Tibial artery (tissue), 4 donors: ENCODE measurements at places on chromosomes 2 and 18.

GRCh38 chr2:625415-626333 lies 51.5 kb downstream of the TMEM18 start:
- DNase-seq: no peak

GRCh38 chr2:20123871-20124594 lies 72.6 kb upstream of the LAPTM4A start:
- DNase-seq: no peak

- no peak for DNase-seq
These were observed 53.5 kb upstream of the ID2 start for GRCh38 chr2:8628179-8628865.

GRCh38 chr18:61992923-61993322 lies 100.1 kb upstream of the RNF152 start:
- DNase-seq: no peak

DNA sequence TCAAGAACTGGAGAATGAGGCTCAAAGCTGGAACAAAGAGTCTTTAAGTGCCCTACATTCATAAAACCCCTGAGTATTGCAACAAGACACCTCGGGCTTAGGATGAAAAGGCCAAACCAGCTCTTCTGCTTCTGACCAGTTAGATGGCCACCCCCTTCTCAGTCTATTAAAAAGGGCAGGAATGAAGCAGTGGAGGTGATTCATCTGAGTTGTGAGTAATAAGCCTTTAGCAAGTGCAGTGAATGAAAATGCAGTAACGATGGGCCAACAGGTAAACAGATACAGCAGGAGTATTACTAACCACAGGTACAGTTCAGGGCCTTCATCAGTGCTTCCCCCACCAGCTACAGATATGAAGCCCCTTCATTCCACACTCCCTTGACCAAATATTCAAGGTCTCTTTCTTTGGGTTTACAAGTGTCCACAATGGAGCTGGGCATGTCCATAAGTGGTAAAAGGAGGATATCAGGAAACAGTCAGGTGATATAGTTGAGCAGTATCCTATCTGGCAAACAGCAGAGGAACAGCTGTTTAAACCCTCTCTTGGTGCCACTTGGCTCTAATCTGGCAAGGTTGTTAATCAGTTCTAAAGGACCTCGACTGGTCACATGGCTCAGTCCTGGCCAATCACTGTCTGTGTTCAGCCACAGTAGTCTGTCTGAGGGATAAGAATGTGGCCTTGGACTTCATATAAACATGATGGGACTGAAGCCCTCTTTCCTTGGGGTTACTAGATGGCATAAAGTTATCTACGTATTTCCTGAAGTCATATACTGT lies 17.8 kb downstream of the SERPINB13 start:
- DNase-seq: no peak

DNA sequence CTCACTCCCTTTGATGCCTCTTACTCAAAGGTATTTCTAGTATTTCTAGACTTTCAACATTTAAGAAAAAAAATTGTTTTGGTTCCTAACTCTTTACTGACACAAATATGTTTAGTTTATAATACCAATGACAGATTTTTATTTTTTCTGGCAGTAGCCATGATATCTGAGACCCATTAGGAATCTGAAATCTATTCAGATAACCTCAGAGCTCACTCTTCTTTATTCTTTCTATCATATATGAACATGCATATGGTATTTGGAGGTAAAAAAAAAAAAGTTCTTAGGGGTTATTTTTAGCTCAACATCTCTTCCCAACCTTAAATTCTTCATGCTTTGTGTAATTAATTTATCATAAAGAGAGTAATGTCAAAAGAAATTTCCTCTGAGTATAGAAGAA lies 465.5 kb downstream of the CDH2 start:
- DNase-seq: no peak

DNA sequence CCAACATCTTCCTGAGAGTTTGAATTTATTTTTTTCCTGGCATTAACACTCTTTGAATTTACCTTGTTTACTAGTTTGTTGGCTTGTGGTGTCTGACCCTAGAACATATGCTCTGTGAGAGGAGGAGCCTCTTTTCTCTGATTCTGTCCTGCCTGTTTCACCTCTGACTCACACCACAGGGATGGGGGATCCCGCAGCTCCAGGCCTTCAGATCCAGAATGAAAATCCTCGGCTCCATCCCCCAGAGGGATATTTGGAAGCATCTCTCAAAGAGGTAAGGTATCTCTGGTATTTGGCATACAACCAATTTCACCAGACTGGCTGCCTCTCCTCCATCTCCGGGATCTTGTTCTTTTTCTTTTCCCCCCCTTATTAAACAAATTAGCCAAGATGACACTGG lies 104.7 kb downstream of the GPR39 start:
- DNase-seq: no peak

DNA sequence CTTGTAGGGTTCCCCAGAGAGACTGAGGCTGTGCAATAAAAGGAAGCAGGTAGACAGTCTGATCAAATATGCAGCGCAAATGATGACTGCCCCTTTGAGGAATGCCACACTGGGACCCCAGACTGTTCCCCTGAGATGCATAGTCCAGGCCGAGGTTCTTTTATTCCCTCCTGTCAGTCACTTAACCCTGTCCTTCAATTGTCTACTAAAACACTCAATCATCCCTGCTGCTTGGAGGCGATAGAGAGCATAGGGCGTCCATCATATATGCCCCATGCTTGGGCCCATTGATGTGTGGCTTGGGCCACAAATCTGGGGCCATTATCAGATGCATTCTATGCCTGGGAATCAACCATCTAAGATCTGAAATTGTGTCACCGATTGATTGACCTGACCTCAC lies 15.5 kb upstream of the CASP8 start:
- no peak for DNase-seq

DNA sequence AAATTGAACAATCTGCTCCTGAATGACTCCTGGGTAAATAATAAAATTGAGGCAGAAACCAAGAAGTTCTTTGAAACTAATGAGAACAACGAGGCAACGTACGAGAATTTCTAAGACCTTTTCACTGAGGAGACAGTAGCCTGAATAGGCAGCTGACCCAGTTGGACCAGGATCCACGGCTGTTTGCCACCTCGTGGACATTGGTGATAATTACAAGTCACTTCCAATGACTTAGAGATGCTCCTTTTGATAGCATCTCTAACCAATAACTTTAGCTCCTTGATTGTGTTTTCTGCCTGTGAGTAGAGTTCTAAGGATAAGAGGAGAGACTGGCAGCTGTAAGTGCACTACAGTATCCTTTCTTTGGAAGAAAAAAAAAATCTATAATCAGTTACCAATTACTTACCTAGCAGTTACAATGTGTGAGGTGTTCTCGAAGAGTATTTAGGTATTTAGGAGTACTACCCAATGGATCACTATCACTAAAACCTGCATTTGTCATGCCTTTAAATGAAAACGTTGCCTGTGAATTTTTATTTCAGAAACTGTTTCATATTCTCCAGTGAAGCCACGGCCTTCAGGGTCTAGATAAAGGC lies 31.3 kb upstream of the CNTNAP5 start:
- DNase-seq: no peak

- no peak for DNase-seq
These were observed 31.4 kb downstream of the KCNIP3 start for GRCh38 chr2:95328358-95329125.

- no peak for DNase-seq
These were observed 38.4 kb upstream of the APCDD1 start for GRCh38 chr18:10416065-10416464.

DNA sequence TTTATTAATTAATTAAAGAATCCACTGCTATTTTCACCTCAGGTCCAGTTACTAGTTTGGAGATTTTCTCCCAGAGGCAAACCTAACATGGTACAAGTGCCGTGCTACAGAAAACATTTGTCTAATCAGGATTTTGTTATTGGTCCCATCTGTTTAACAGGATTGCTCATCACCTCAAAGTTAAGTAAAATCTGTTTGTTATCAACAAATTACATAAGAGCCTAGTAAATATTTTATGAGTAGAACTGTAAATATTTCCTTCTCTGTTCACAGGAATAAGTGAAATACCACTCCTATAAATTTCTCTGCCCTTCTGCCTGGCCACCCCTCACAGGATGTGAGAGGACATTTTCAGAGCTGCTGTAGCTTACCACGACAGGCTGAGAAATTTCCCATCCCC lies 200.2 kb downstream of the RAD51AP2 start:
- DNase-seq: no peak

GRCh38 chr18:76314015-76314414 lies 181.0 kb downstream of the ZNF516 start:
- no peak for DNase-seq

DNA sequence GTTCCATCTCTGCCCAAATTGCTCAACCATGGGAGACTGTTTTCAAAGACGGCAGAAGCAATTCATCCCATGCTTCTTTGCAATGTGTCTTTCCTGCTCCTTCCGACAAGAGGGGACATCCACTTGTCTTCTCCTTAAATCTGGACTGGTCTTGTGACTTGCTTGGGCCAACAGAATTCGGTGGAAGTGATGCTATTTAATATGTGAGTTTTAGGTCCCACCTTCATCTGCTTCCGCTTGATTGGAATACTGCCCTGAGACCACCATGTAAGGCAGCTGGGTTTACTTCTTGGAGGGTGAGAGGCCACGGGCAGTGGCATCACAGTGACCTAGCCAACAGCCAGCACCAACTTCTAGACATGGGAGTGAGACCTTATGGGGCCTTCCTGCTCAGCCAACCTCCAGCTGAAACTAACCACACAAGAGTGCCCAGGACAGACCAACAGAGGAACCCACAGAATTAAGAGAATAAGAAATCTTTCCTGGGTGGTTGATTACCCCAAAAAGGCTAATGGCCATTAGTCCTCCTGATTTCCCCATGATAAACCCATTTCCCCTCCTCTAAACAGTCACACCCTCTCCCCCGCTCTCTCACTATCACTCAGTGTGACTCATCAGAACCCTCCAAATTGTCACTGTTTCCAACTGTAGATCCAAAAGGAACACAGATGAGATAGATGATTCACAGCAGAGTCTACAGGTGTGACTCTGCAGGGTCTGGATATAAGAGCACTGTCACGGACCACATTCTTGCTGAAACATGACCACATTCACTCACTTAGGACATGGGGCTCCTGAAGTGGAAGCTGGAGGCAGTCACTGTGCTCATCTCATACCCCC lies 16.2 kb upstream of the RHOB start:
- no peak for DNase-seq

DNA sequence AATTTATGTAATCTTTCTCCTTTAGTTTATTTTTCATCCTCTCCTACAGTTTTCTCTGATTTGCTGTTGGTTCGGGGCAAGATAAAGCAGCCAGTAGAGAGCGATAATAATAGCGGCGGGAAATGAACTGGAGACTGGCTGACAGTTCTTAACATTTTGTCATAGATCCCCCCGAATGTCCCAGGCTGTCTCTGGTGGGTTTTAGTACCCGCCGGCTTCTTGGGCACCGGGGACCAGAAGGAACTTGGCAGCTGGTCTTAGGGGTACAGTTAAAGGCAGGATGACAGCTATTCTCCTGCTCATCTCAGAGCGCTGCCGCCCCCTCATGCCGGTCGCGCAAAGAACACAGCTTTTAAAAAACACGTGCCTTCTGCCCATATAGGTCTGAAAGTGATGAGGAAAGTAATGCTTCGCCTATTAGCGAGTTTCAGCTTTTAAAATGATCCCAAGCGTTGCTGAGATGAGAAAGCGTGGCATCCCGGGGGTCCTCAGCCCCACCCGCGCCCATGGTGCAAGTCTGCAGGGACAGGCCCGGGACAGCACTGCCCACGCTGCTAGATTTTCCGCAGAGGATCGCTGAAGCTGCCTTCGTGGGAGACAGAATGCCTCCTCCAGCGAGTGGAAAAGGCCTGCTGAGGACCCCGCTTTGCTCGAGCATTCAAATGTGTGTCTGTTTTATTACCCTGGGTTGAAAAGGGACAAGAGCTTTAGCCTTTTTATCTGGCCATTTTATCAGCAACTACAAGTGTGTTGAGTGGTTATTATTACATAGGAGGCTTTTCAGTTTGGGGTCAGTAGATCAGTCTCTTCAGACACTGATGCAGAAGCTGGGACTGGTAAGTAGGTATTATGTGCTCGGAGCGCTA lies 3.8 kb downstream of the ONECUT2 start:
- DNase-seq: no peak

DNA sequence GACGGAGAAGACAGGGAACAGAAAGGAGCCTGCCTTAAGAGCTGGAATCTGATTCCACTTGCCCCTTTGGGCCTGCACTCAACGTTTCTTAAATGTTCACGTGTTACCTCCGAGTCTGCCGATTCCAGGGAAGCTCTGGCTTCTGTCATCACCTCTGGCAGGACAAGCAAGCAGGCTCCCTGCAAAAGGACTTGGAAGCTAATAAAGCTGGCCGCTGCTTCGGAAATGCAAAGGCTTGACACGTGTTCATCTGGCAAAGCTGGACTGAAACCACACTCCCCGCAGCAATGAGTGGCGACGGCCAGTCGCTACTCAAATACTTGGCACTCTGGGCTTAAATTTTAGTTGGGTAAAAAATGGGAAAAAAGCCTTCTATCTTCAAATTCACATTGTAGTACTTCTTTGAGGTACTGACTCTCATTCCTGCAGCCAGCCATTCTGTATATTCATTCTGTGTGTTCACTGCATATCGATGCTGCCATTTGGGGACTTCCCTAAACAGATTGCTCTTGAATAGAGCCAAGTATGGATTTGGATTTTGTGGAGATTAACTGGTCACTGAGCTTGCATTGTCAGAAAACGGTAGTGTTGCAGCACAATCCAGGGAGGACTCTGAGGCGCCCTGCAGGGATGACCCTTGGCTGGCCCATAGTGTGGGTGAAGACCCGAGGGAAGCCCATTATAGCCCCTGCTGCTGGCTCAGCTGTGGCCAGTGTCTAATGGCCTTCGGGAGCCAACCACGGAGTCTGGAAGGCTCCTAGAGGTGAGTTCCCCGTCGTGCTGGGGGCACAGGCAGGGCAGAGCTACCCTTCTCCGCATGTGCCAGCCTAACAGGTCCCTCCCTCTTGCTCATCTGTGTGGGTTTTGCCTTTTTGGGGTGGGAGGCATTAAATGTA lies 231.5 kb downstream of the PRKCE start:
- peak; percentile 72 for DNase-seq

DNA sequence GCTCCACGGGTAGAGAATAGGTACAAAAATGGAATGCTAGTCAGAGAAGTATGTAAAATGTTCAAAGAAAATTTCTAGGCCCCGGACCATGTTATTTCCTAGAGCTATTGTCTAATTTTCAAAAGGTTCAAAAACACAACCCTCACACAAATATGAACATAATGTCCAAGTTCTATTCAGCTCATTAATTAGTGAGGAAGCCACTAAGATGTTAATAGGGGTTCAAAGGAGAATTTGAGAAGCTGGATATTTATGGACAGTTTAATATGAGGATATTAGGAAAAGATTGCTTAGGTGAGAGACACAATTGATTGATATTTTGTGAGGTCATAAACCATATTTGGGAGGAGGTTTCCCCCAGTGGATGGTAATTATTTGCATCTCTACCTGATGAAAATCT lies 710.6 kb upstream of the ID2 start:
- no peak for DNase-seq
